MG63 (cell line): ENCODE measurements at places on chromosomes 13 and 19. TPM values are rescaled to one million over a fixed set of nuclear protein-coding genes. Genes with fewer than 3 reads are reported as not detected.

TBXA2R gene
- 1.9 and 2.1 TPM in 2 replicates for total RNA-seq

SIGLEC11 gene
- total RNA-seq: not detected in 2 replicates

ADAT3 gene
- 3.6 TPM in 1 of 2 replicates, not detected in the other for total RNA-seq

DAND5 gene
- 0.33 and 1.2 TPM in 2 replicates for total RNA-seq

GAPDHS gene
- total RNA-seq: not detected in 2 replicates

CASP14 gene
- not detected in 2 replicates for total RNA-seq

PBX4 gene
- 2.4 and 15.5 TPM in 2 replicates for total RNA-seq

ARGLU1 gene
- 63.4 and 89.4 TPM in 2 replicates for total RNA-seq

CXCL17 gene
- total RNA-seq: not detected in 2 replicates

LILRA6 gene
- total RNA-seq: not detected in 2 replicates

TINCR gene
- 0.10 and 0.23 TPM in 2 replicates for total RNA-seq

MATK gene
- 0.69 and 3.9 TPM in 2 replicates for total RNA-seq

PROSER3 gene
- 0.47 and 8.9 TPM in 2 replicates for total RNA-seq

AMER2 gene
- not detected in 2 replicates for total RNA-seq

LGALS4 gene
- not detected in 2 replicates for total RNA-seq

C1QTNF9 gene
- total RNA-seq: not detected in 2 replicates

GRIK5 gene
- total RNA-seq: not detected in 2 replicates

FOXA3 gene
- not detected in 2 replicates for total RNA-seq

S1PR5 gene
- not detected in 2 replicates for total RNA-seq

ACER1 gene
- not detected in 2 replicates for total RNA-seq

SPACA4 gene
- not detected in 2 replicates for total RNA-seq

TPTE2 gene
- total RNA-seq: not detected in 2 replicates

ZNF627 gene
- total RNA-seq: 32.4 and 33.2 TPM in 2 replicates

LGALS7B gene
- not detected in 2 replicates for total RNA-seq

PSG1 gene
- total RNA-seq: not detected in 2 replicates

OR7A5 gene
- not detected in 2 replicates for total RNA-seq

SYNGR4 gene
- not detected in 2 replicates for total RNA-seq

DCLK1 gene
- total RNA-seq: 5.5 and 7.0 TPM in 2 replicates

ADAMTSL5 gene
- total RNA-seq: 1.1 TPM in 1 of 2 replicates, not detected in the other

UPK1A gene
- not detected in 2 replicates for total RNA-seq
